ENCODE measurements at places on chromosomes 5 and 9.

DNA sequence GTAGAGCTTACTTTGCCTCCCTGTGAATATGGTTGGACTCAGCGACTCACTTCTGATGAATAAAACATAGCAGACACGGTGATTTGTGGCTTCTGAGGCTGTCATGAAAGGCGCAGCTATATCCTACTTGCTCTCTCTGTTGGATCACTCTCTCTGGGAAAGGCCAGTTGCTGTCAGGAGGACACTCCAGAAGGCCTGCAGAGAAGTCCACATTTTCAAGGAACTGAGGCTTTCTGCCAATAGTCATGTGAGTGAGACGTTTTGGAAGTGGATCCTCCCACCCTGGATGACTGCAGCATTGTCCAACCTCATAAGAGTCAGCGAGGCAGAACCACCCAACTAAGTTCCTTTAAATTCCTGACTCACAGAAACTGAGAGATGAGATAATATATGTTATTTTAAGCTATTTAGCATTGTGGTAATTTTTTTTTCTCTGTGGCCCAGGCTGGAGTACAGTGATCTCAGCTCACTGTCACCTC lies 156.0 kb upstream of the MAST4 start:
- no peak for DNase-seq

GRCh38 chr5:14263113-14263512 lies 120.0 kb downstream of the TRIO start:
- DNase-seq, result no peak

DNA sequence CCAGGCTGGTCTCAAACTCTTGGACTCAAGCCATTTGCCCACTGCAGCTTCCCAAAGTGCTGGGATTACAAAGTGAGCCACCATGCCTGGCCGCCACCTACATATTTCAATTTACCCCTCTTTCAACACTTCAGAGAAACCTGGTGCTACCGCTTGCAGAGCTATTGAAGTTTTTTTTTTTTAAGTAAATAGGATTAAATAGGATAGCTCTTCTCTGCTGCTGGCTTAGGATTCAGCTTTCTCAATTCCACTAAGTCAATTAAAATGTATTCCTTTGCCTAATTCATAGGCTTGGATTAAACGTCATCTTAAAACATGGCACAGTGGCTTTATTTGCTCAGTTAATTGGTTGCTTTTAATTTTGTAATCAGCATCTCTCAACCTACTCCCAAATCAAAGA lies 41.0 kb downstream of the KIAA1191 start:
- DNase-seq, result no peak

DNA sequence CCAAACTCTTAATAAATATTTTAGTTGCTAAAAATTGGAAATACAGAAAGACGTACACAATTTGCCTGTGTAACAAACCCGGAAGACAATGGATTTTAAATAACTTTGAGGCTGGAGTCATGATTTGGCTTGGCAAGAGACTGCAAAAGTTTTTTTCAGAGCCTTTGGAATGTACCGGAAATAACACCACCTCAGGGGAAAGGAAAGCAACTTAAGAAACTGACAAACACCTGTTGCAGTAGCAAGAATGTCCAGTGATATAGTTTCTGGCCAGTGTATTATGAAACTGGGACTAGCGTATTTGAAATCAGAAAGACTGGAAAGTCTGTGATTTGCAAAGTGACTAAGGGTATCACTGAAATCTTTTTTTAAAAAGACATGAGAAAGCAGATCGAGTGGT lies 842 bp downstream of the MUSK start:
- DNase-seq, result no peak

- DNase-seq, result no peak
Observed at GRCh38 chr5:6162175-6162574, 216.2 kb downstream of the MED10 start.

DNA sequence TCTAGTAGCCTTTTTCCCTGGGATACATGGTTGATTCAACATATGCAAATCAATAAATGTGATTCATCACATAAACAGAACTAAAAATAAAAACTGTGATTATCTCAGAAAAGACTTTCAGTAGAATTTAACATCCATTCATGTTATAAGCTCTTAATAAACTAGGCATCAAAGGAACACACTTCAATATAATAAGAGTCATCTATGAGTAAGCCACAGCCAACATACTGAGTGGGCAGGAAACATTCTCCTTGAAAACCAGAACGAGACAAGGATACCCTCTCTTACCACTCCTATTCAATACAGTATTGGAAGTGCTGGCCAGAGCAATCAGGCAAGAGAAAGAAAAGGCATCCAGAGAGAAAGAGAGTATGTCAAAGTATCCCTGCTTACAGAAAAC lies 239.9 kb downstream of the ATPSCKMT start:
- DNase-seq, result no peak

GRCh38 chr9:16337322-16338029 lies 533.0 kb downstream of the BNC2 start:
- DNase-seq, result no peak

DNA sequence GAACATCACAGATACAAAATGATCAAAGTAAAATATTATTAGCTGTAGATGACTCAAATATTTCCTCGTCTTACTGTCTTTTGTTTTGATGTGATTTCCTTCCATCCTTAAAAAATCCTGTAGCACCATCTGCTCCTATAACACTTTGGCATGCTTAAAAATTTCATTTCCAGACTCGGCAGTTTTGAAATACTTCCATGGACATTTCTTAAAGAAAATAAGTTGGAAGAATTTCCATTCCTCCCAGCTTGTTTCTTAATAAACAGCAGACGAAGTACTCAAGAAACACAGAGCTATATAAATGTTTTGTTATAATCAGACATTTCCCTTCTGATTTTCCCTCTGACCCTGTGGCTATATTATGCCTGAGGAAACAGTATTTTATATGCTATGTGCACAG lies 41.2 kb upstream of the SVEP1 start:
- DNase-seq, result no peak

- DNase-seq, result no peak
Observed at GRCh38 chr5:170788626-170789304, 5.2 kb downstream of the GABRP start.

Measured in mucosa of descending colon (tissue), 3 donors.